ENCODE measurements at places on chromosomes 13 and 19.
A peak's percentile ranks its signal among the peaks of the same experiment; 100 is the strongest.

GRCh38 chr19:18712981-18713380 lies 29.5 kb downstream of the CRTC1 start:
- peak; percentile 31 for DNase-seq

GRCh38 chr19:3224346-3225168 lies at the start of gene CELF5:
CELF5 (plus strand) TSS chr19:3224661; CDS start chr19:3224740, 79 bp downstream.
- peak; percentile 48 for DNase-seq

DNA sequence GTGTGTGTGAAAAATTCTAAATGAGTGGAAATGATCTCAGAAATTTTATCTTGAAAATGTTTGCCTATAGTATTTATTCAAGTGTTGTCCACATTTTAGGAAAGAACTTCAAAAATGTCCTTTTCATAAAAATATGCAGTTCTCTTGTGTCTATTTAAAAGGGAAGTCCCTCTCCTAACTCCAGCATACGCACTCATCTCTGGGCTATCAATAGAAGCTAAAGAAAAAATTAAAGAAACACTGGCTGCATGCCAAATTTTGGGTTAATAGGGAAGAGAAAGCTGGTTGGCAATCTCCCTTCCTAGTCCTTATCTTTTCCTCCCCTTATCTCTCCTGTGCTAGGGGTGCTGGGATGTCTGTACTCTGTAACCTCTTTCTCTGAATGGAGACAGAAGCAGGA lies 313.3 kb downstream of the ENOX1 start:
- peak; percentile 27 for DNase-seq

DNA sequence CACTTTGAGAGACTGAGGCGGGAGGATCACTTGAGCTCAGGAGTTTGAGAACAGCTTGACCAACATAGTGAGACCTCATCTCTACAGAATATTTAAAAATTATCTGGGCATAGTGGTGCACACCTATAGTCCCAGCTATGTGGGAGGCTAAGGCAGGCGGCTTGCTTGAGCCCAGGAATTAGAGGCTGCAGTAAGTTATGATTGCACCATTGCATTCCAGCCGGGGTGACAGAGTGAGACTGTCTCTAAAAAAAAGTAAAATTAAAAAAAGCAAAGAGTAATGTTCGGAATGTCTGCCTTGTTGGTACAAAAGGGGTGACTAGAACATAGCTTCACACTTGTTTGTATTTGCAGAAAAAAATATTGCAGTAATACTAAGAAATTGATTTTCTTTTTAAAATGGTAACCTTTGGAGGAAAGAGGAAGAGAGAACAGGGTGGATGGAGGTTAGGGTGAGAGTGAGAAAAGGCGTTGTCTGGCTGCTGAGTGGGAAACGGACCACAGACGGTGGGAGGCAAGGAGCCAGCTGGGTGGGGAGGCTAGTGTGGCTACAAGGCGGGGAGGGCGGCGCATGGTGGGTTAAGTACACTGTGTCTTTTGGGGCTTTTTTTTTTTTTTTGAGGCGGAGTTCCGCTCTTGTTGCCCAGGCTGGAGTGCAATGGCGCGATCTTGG lies 10.2 kb downstream of the PPP1R14A start:
- DNase-seq, result peak; percentile 76

DNA sequence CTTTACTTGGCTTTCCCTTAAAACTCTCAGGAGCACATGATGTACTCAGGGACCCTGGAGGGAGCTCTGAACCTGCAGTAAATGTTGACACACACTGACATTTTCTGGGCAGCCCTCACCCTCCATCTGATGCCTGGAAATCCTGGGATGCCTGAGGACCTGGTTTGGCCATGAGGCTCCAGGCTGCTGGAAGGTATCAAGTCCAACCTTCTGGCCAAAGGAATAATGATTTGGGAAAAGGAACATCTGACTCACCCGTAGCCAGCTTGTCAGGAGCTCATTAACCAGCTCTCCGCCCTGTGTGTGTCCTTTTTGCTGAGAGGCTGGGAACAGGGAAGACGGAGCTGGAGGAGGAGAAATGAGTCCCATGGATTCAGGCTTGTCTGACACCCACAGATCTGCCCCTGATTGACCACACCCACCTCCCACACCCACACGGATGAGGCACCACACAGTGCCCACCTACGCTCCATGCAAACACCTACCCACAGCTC lies 10.3 kb downstream of the ZNF558 start:
- no peak for DNase-seq

All from fibroblast of skin of scalp (primary cell).